ENCODE measurements at places on chromosomes 12 and 14.

DNA sequence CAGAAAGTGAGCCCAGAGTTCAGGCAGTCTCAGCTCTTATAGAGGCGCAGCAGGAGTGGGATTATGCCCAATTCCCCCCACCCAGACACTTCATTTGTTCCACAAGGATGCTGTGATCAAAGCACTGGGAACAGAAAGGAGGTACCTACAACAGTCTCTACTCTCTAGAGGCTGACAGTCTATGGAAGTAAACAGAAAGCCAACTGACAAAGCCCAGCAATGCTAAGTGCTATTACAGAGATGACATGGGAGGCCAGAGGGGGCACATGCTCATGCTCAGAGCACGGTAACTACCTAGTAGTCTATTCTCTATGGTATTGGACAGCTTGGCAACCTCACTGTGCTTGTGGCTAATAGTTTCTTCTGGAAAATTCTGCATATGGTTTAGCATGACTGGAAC, 85.9 kb downstream of the STXBP6 start:
- no peak for DNase-seq

GRCh38 chr12:126519833-126520232, 1454.6 kb downstream of the AACS start:
- no peak for DNase-seq

DNA sequence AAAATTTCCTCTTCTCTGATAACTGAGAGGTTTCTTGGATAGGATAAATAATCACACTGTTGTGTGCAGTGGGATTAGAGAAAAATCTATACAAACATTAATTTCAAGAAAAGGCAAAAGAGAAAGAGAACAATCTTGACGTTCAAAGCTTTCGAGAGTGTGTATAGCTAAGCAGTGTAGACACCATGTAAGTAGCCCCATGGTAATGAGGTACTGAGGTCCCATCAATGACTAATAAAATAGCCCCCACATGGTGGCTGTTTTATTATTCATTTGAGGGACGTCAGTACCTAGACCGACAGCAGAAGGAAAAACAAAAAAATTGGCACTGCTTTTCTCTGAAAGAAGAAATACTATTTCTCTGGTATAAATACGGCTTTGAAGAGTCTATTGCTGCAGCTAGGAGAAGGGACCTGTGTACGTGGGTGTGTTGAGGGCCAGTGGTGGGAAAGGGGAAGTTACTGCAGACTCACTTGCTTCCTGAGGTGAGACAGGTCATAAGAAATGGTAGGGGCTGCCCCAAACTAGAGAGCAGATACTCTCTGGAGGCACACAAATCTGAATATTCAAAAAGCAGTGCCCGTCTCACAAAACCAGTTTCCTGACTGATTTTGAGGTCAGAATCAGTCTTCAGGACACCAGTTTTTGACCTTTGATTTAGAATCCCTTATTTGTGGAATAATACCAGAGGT, 339.8 kb downstream of the EMP1 start:
- peak; percentile 6 for DNase-seq

DNA sequence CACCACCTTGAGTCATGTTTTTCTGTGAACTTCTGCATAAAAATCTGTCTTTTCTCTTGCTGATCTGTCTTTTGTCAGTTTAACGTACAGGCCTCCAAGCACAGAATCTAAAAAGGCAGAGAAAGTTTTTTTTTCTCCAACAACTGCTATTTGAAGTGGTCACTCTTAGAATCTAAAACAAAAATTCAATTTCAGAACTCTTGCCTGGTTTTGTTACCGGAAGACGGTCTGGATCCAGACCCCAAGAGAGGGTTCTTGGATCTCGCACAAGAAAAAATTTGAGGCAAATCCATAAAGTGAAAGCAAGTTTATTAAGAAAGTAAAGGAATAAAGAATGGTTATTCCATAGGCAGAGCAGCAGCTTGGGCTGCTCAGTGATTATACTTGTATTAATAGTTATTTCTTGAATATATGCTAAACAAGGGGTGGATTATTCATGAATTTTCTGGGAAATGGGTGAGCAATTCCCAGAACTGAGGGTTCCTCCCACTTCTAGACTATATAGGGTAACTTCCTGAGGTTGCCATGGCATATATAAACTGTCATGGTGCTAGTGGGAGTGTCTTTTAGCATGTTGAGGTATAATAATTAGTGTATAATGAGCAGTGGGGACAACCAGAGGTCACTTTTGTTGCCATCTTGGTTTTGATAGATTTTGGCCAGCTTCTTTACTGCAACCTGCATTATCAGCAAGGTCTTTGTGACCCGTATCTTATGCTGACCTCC, 150.0 kb upstream of the PLEKHA5 start:
- no peak for DNase-seq

- no peak for DNase-seq
These were observed 68.0 kb upstream of the AMIGO2 start for GRCh38 chr12:47147739-47148138.

- peak; percentile 71 for DNase-seq
These were observed 154.9 kb upstream of the ATP2B1 start for GRCh38 chr12:89863493-89863938.
